Tibial nerve (tissue), 4 donors: ENCODE measurements at places on chromosomes 16 and 17. TPM values are rescaled to one million over a fixed set of nuclear protein-coding genes. Genes with fewer than 3 reads are reported as not detected.

MYH3 gene
- total RNA-seq, result 0.59 TPM

GDPD1 gene
- 3.5 TPM for total RNA-seq

CNGB1 gene
- total RNA-seq, result not detected

CCL23 gene
- 36.9 TPM for total RNA-seq

P2RX1 gene
- 5.9 TPM for total RNA-seq

HIC1 gene
- total RNA-seq, result 27.6 TPM

TPSAB1 gene
- total RNA-seq, result 13.8 TPM

ENGASE gene
- 62.4 TPM for total RNA-seq

TP53TG3B gene
- total RNA-seq, result not detected

MGAT5B gene
- total RNA-seq, result 0.78 TPM

ALDOC gene
- 126 TPM for total RNA-seq

- no peak for DNase-seq
Measured at GRCh38 chr17:68641276-68642117, 40.3 kb upstream of the FAM20A start.

GRCh38 chr16:67526149-67526791, 2.4 kb upstream of the RIPOR1 start:
- no peak for DNase-seq

DNA sequence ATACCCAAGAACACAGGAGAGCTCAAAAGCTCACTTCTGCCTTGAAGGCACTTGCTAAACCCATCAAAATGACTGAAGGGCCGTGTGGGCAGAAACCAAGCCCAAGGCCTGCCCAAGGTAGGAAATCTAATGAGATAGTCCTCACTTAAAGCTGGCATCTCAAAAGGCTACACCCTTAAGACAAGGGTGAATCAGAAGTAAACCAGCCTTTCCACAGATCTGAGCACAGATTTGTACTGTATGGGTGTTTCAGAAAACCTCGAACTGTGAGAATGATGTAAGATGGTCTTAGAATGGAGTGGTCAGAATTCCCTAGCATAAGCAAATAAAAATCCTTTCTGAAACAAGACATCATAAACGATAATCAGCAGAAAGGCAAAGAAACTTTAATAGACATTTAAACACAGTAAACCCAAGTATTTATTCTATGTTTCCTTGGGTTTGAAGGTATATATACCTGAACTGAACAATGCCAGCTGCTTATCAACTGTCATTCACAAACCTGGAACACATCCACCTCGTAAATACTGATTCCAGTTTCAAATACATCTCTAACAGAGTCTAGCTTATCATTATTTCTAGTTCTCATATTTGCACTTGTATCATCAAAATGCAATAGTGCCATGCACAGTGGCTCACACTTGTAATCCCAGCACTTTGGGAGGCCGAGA, 37.8 kb downstream of the GLG1 start:
- DNase-seq, result no peak

DNA sequence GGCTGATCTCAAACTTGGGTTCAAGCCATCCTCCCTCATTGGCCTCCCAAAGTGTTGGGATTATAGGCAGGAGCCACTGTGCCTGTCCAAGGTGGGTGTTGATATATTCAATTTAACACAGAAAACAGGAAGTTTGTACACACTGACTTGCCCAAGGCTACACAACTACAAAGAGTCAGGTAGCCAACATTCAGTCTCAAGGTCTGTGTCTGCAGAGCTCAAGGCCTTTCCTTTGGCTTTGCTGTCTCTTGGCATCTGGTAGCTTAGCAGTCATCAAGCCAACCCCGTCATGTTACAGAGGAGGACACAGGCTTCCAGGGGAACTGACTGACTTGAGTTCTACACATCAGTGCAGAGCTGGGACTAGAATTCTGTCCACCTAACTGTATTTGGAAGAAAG, 11.9 kb upstream of the MEFV start:
- no peak for DNase-seq

- no peak for DNase-seq
Measured at GRCh38 chr17:13671341-13671740, 69.6 kb upstream of the HS3ST3A1 start.

- no peak for DNase-seq
Measured at GRCh38 chr17:16818340-16818739, 128.3 kb downstream of the CCDC144A start.

DNA sequence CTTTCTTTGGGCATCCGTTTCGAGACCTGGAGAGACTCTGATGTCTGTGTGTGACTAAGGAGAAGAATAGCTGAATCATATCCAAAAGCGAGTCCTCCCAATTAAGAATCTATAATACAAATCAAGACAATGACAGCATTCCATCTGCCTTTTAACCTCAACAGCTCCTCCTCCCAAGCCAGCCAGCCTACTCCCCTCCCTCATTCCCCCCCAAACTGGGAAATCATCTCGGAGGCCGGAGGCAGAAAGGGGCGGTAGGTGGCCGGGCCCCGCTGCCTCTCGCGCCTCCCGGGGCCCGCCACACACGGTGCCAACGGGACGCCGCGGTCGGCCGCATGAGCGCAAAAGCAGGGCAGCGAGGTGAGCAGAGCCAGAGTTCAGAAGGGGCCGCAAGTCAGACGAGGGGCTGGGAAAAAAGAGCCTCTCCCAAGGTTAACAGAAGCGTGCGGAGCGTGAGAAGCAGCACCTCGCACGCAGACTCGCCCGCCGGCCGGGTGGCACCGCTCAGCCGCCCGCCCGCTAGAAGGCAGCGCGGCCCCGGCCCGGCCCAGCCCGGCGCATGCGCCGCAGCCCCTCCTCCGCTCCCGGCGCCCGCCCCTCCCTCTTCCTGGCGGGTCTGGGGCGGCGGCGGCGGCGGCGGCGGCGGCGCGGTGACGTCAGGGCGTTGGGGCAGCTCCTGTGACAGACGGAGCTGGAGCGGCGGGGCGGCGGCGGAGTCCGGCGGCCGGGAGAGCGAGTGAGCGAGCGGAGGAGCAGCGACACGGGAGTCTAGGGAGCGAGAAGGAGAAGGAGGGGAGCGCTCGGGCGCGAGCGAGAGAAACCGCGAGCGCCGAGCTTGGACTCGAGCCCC, at the start of gene PAFAH1B1:
Gene PAFAH1B1 (plus strand): TSS at position 684 of the 850 bp plus-strand sequence. CDS start 44,635 bp downstream, outside the sequence.
- DNase-seq, result peak; percentile 84

DNA sequence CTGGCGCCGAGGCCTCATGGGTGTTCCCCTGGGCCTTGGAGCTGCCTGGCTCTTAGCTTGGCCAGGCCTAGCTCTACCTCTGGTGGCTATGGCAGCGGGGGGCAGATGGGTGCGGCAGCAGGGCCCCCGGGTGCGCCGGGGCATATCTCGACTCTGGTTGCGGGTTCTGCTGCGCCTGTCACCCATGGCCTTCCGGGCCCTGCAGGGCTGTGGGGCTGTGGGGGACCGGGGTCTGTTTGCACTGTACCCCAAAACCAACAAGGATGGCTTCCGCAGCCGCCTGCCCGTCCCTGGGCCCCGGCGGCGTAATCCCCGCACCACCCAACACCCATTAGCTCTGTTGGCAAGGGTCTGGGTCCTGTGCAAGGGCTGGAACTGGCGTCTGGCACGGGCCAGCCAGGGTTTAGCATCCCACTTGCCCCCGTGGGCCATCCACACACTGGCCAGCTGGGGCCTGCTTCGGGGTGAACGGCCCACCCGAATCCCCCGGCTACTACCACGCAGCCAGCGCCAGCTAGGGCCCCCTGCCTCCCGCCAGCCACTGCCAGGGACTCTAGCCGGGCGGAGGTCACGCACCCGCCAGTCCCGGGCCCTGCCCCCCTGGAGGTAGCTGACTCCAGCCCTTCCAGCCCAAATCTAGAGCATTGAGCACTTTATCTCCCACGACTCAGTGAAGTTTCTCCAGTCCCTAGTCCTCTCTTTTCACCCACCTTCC, 7.9 kb downstream of the HIRIP3 start:
- no peak for DNase-seq

GRCh38 chr17:32482568-32483320, 4.0 kb upstream of the CDK5R1 start:
- no peak for DNase-seq

GRCh38 chr17:29665481-29665810, 42.7 kb upstream of the CORO6 start:
- no peak for DNase-seq

GRCh38 chr17:41052566-41052965, 2.5 kb downstream of the KRTAP2-2 start:
- DNase-seq, result no peak

- no peak for DNase-seq
Measured at GRCh38 chr16:51982715-51983680, 563.9 kb downstream of the TOX3 start.

DNA sequence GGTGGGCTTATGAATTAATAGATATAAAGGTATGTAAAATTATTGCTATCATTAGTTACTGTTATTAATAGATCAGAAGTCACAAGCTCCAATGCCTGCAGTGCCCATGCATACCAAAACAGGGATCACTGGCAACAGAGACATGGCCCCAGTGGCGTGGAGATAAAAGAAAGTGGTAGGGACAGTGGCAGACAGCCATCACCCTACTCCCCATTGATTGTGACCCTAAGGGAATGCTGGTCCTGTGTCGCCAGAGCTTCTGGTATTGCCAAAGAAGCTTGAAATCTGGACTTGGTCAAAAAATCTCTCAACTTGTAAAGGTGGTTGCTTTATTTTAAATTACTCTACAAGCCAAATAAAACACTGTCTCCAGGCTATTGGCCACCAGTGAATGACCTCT, 279.1 kb downstream of the IRX3 start:
- DNase-seq, result no peak

- no peak for DNase-seq
Measured at GRCh38 chr17:43193251-43193650, 18.4 kb upstream of the TMEM106A start.

GRCh38 chr16:85851034-85851785, 47.8 kb upstream of the IRF8 start:
- no peak for DNase-seq

DNA sequence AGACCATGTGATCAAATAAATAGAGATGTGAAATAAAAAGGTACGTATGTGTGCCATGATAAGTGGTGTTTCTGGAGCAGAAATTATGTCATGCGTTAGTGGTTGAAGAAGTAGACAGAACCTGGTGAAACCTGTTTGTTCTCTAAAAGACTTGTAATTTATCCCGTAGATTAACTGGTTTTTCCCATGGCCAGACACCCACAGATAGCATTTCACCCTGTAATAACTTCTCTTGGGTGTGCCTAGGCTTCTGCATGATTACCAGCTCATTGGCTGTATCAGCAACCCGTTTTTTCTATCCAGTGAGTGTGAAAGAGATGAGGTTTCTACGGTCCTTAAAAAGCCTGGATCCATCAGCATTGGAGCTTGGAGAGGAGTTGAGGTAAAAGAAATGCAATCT, 471.3 kb downstream of the NPIPA7 start:
- no peak for DNase-seq

- no peak for DNase-seq
Measured at GRCh38 chr17:65154770-65155589, 17.8 kb downstream of the RGS9 start.

DNA sequence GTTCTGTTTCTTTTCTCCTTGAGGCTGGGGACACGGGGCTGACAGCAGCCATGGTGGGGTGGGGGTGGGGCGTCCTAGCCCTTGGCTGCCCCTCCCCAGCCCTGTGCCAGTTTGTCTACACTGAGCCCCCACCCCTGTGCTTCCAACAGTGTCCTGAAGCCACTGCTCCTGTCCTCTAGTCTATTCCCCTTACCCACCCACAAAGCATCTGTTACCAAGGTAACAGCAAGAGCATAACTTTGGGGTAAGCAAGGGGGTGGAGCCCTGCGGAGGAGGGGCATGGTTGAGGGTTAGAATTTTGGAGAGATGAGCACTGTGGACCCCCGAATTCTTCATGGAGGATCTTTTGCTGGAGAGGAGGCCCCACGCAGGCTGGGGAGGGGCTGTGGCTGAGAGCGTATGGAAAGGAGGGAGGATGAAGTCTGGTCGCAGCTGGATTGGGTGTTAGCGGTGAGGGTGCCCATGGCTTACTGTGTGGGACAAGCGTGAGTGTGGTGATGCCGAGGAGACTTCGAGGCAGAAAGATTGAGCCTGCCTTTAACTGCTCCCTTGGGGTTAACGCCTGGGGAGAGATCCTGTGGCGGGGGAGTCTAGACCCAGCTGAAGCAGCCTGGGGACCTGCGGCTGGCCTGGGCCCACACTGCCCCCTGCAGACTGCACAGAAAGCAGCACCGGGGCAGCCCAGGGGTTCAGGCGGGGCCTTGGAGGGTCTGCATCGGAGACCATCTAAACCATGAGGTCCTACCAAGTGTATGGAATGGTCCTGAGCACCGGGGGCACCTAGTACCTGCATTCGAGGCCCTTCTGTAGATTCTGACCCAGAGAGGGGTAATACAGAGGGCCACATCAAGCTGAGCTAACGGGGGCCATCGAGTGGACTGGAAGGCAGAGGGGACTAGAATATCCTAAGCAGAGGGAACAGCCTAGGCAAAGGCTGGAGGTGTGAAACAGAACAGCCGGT, 6.1 kb upstream of the STAC2 start:
- DNase-seq, result no peak

GRCh38 chr16:4837733-4838501, 9.2 kb downstream of the GLYR1 start:
- no peak for DNase-seq

GRCh38 chr17:79947351-79948031, 88.2 kb downstream of the TBC1D16 start:
- no peak for DNase-seq

DNA sequence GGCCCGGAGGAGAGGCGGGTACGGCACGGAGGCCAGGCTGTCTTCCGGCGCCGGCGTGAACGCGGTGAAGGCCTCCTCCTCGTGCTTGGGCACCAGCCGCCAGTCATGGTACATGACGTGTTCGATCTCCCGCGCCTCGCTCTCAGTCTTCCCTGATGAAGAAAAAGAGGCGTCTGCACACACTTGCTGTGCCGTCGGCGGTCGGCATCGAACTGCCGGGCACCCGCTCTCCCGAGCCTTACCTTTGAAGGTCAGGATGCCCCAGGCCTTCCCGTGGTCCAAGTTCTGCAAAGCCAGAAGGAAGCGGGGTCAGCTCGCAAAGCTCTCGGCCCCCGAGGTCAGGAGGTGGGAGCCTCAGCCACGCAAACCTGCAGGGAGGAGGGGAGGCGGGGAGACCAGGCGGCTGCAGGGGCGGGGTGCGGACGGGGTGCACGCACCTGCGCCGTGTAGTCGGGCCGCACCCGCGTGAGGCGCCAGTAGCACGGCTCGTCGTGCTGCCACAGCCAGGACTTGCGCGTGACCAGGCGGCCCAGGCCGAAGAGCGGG, at the start of gene EME2:
Gene EME2 (plus strand): TSS at position 449 of the 546 bp plus-strand sequence. CDS start 418 bp downstream, outside the sequence.
- no peak for DNase-seq

- DNase-seq, result no peak
Measured at GRCh38 chr17:17783825-17784656, 52.7 kb downstream of the SREBF1 start.

- DNase-seq, result no peak
Measured at GRCh38 chr16:49756775-49757558, 98.9 kb downstream of the ZNF423 start.
